ENCODE measurements at places on chromosomes 16 and 17.
A peak's percentile ranks its signal among the peaks of the same experiment; 100 is the strongest.

GRCh38 chr16:53805113-53805512, 101.2 kb downstream of the FTO start:
- DNase-seq, result no peak

GRCh38 chr16:90054554-90054953, 22.6 kb downstream of the PRDM7 start:
- DNase-seq, result no peak

GRCh38 chr17:67253384-67253783, 8.4 kb upstream of the HELZ start:
- DNase-seq, result no peak

GRCh38 chr16:87855852-87856715, 13.2 kb downstream of the SLC7A5 start:
- DNase-seq, result peak; percentile 56

DNA sequence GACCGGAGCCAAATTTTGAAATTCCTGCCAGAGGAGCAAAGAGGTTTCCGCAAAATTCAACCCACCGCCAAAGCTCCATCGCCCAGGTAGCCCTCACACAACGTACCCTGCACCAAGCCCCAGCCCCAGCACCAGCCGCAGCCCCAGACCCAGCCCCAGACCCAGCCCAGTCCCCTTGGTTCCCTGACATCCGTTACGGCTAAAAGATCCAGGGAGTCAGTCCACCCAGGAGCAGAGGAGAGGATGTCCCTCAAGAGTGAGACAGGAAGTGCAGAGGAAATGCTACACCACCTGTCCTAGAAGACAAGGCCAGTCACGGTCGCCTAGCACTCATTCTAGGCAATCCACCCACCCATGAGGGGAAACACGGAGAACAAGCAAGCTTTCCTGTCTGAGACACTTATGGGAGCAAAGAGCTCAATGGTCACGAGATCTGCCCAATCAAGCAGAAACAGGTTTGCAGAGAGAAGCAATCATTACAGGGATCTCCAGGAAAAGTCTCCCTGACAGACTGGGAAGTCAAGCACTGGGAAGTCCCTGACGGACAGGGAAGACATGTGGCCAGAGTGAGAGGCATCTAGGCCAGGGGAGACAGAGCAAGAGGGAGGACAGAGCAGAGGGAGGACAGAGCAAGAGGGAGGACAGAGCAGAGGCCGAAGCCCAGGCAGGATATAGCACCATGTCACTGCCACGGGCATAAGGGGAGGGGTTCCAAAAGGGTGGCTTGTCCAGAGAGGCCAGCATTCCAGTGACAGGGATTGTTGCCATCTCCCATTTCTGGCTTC, 15.0 kb upstream of the KCNJ18 start:
- DNase-seq, result no peak

GRCh38 chr17:20281860-20282259, 185.5 kb downstream of the LGALS9B start:
- no peak for DNase-seq

DNA sequence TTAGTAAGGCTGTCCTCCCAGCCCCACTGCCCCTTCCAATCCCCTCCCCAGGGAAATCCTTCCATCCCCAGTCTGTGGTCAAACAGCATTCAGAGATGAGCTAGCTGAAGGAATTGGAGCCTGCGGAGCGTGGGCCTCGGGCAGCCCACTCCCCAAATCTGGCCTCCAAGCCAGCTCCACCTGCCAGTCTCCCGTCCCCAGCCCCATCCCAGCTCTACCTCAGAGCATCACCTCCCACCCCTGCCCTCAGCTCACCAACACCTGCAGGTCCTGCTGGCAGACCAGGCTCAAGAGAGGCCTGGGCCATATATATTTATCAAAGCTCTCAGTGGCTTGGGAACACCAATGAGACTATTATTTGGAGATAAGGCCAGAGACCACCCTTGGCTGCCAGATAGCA, 5.2 kb upstream of the SPPL2C start:
- DNase-seq, result no peak

- no peak for DNase-seq
These were observed 19.7 kb downstream of the FBXO31 start for GRCh38 chr16:87363771-87364455.

DNA sequence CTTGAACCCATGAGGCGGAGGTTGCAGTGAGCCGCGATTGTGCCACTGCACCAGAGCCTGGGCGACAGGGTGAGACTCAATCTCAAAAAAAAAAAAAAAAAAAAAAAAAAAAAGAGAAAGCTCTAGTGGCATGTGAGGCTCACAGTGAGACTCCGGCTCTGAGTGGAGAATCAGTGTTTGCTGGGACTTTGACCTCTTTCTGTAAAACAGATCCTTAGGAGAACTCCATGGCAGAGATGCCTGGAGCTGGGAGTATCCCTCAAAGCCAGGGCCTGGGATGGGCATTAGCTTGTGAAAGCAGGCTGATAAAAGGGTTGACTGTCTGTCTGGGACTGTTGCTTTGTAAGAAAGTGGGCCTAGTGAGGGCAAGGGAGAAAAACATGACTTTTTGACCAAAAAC, 46.4 kb downstream of the ZNF207 start:
- no peak for DNase-seq

GRCh38 chr16:55542459-55543082, 23.9 kb upstream of the CAPNS2 start:
- no peak for DNase-seq

GRCh38 chr17:47665655-47666054, 15.9 kb downstream of the KPNB1 start:
- no peak for DNase-seq

DNA sequence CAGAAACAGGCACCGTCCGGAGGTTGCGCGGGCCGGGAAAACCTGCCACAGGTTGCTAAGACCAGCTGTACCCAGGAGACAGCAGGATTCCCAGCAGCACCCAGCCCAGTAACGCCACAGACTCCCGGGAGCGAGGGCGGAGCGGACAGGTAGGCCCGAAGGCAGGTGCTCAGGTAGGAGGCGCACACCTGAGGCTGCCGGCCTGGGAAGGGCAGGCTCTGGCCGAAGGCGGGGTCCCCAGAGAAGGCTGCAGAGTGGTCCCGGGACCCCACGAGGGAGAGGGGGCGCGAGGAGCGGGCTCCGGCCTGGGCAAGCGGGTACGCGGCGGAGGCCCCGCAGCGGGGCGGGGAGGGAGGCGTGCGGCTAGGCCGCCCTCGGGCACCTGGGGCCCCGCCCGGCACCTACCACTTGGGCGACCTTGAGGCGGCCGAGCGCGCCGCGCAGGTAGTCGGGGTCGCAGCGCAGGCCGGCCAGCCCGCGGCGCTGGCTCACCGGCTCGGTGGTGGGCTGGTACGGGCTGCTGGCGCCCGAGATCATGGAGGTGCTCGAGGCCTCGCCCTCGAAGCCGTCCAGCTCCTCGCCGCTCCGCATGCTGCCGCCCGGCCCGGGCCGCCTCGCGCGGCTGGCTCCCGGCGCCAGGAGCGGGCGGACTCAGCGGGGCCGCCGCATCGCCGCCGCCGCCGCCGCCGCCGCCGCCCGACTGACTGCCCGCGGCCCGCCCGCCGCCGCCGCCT, 441 bp downstream of the CMTM4 start:
- no peak for DNase-seq

DNA sequence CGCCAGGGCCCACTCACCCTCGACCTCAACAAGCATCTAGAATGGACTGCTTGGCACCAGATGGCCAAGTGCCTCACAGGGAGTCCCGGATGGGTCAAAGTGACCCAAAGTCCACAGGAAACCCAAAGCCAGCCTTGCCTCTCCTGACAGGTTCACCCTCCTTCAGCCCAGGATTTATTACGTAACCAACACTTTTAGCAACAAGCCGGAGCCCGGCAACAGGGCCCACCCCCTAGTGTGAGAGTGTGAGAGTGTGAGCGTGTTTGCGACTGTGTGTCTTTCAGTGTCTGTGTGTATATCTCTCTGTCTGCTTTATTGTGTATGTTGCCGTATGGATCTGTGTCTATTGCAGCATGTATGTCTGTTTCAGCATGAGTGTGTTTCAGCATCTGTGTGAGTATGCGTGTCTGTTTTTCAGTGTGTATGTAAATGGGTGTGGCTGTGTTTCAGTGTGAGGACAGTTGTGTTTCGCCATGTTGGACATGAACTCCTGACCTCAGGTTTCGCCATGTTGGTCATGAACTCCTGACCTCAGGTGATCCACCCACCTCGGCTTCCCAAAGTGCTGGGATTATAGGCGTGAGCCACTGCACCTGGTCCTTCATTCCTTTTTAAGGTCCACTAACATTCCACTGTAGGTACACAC, 13.7 kb upstream of the PEMT start:
- no peak for DNase-seq

- no peak for DNase-seq
These were observed 6.7 kb downstream of the PMM2 start for GRCh38 chr16:8804313-8804712.

- no peak for DNase-seq
These were observed 22.9 kb upstream of the RPL13 start for GRCh38 chr16:89537549-89537925.

DNA sequence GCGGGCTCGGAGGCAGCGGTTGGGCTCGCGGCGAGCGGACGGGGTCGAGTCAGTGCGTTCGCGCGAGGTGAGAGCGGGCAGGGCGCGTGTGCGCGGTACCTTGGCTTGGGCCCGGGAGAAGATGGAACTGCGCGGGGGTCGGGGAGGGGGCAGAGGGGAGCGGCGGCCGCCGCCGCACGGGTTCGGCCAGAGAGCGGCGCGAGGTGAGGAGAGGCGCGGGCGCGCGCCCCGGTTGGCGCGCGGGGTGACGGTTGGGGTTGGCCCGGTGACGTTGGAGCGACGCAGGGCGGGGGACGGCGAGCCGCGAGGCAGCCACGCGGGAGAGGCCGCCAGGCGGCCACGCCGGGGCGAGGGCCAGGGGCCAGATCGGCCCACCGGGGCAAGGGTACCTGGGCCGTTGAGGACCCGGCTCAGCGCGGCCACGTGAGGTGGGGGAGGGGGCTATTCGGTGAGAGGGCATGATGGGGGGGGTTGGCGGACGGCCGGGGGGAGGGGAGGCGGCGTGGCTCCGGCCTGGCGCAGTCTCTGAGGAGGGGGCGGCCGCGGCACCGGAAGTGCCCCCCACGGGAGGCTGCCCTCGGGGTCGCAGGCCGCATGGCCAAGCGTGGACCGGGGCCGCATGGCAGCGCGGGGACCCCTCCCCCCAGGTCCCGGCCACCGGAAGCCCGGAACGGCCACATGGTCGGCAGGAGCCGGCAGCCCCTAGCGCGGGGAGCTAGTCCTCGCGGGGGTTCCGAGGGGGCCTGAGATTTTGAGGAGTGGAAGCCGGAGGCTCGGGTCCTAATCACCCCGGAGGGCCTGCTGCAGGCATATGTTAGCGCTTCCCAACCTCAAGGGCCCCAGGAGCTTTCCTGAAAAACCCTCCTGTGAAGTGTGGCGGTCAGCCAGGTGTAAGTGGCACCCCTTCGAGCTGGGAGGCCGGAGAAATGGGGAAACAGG, 527 bp downstream of the EIF5A start:
- peak; percentile 39 for DNase-seq

DNA sequence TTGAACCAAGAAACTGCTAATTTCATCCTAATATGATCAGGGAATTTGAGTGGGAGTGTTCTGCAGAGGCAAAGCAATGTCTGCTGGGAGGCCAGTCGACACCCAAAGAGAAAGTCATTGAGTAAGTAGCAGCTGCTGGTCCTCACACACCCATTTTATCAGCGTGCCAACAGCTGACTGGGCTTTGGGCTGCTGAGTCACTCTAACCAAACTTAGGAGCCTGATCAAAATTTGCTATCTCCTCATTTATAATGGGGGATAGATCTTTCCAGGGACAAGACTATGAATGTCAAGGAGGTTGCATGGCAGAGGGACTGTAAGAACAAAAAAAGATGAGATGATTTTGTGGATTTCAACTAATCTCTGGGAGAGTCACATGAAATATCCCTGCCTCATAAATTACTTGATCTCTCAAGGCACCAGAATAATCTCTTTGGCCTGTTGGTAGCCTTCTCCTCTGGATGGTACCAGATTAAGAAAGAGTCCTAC, 32.9 kb downstream of the CPSF4L start:
- DNase-seq, result peak; percentile 50

DNA sequence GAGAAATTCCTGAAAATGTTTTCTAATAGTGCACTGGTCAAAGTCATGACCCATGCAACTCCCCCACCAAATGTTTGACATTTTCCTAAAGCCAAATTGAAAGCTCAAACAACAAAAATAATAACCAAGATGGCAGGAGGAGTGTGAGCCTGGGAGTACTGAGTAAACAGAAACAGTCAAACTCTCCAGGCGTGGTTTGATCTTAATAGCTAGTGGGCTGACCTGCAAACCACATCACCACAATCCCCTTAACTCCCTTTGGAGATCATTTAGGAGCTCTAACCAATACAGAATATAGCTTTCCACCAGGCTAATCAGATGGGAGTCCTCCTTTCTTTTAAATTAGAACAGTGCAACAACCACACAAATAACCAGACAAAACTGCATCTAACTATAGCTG, 19.2 kb upstream of the MEIOC start:
- no peak for DNase-seq

DNA sequence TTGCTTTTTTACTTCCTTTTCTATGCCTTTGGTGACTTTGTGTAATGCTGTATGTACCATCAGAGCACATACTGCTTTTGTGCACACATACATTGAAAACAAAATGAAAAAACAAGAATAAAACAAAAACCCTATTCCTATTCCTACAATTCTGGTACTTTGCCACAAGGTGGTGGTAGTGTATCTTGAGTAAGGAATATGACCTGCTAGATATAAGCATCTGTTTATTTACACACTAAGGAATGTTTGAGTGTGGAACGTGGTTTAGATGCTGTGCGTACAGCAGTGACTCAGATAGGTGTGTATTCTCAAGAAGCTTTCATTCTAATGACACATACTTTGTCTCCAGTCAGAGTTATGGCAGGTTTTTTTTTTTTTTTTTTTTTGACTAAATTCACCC, 606.2 kb downstream of the WWOX start:
- peak; percentile 64 for DNase-seq

DNA sequence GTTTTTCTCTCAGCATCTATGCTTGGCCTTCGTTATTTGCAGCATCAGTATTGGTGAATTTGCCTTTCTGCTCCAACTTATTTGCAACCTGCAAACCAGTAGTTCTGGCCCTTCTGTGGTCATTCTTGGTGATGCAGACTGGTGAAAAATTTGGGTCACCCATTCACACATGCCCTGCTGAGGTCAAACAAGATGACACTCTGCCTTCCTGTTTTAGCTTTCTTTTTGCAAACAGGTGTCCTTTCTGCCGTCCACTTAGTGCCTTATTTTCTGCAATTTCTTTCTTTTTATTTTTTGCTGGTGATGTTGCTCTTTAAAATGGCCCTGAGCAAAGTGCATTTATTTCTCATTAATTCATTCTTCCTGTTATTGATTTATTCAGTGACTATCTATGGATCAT, 31.3 kb downstream of the PLCG2 start:
- DNase-seq, result no peak
